ENCODE measurements at places on chromosomes 13 and 19.

- peak; percentile 33 for DNase-seq
These were observed 6.0 kb downstream of the PNMA8B start for GRCh38 chr19:46489445-46490272.

- no peak for DNase-seq
These were observed 7.3 kb upstream of the CEACAM6 start for GRCh38 chr19:41748012-41748411.

- DNase-seq, result no peak
These were observed 397.5 kb downstream of the DIAPH3 start for GRCh38 chr13:59766236-59766635.

DNA sequence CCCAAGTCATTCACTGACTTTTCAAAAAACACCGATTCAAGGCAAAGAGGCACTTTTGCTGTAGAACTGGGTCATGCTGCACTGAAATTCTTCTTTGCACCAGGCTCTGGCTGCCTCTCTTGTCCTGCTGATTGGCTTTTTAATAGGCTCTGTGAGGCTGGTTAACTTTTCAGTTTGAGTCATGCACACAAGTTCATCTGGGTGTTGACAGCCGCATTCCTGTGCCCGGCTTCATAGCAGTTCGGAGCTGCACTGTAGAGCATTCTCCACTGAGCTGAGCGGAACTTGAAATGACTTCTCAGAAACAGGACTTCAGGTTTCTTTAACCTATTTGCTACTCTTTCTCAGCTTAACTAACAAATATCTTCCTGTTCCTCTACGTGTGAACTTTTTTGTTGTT, 978.3 kb downstream of the UQCRFS1 start:
- DNase-seq, result no peak

GRCh38 chr19:13127051-13127450, 9.0 kb downstream of the NACC1 start:
- no peak for DNase-seq

GRCh38 chr13:79530270-79530669, 49.3 kb downstream of the NDFIP2 start:
- DNase-seq, result no peak

DNA sequence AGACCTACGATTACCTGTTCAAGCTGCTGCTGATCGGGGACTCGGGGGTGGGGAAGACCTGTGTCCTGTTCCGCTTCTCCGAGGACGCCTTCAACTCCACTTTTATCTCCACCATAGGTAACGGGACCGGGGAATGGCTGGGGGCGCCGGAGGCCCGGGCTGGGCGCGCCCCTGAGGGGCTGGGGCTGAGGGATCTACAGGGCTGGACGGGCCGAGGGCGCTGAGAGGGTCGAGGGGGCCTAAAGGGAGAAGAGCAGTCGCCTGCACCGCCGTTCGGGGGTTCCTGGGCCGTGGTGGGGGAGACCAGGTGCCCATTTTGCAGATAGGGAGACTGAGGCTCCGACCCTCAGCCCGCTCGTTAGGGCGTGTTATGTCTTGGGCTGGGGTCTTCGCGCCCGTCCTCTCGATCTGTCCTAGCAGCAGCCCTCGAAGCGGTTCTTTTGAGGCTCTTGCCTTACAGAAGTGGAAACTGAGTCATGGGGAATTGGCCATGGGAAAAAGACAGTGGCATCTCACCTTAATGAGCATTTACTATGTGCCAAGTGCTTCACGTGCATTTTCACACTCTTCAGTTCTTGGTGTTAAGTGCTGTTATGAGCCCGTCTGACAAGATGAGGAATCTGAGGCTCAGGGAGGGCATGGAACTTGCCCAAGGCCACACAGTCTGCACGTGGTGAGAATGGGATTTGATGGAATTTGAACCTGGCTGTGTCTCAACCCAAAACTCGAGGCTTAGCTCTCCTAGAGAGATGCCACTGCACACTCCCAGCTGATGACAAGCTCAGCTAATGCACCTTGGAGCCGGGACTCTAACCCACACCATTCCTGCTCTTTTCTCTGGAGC, 442 bp downstream of the RAB8A start:
- DNase-seq, result no peak

GRCh38 chr13:21032656-21033055, 28.7 kb downstream of the LATS2 start:
- DNase-seq, result no peak

DNA sequence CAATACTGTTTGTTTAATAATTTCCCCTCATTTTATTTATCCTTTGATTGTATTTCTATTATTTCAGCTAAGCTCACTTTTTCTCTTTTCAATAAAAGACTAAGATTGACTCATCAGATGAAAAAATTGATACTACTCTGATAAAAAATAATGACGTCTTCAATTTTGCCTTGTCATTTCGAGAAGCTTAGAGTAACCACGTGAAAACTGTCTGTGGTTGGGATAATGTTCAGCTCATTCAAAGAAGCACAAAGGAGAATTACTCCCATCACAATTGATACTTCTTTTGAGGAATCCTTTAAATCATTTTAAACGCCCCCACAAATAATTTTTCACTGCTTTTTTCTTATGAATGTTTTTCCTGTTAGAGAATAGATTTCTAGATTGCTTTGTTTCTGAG, 318.7 kb upstream of the SLITRK1 start:
- no peak for DNase-seq

DNA sequence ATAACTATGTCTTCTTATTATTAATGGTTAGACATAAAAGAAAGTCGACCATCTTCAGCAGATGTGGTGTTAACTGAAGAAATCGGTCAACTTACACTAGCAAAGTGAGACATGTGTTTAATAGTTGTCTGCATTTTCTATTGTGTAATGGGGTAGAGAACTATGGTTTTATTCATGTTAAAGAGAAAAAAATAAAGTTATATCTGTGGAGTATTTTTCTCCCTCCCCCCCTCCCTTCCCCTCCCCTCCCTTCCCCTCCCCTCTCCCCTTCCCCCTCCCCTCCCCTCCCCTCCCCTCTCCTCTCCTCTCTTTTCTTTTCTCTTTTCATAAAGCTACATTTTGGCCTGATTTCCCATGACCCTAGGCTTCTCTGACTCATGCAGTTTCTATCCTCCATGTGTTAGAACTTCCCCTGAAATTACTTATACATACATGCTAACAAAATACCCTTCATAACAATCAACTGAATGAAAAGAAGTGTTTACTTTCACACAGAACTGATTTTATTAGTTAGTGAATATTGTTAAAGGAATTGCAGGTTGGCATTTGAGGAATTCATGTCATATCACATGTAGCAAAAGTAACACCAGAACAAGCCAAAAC, 1431.0 kb upstream of the ATXN8OS start:
- DNase-seq, result no peak

DNA sequence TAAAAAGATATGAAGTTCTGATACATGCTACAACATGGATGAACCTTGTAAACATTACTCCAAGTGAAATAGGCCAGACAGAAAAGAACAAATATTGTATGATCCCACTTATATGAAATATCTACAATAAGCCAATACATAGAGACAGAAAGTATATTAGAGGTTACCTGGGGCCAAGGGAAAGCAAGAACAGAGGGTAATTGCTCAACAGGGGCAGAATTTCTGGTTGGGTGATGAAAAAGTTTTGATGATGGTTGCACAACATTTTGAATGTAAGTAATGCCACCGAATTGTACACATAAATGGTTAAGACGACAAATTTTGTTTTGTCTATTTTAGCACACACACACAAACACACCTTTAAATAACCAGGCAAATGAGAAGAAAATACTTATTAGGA, 268.4 kb downstream of the FOXO1 start:
- DNase-seq, result no peak

DNA sequence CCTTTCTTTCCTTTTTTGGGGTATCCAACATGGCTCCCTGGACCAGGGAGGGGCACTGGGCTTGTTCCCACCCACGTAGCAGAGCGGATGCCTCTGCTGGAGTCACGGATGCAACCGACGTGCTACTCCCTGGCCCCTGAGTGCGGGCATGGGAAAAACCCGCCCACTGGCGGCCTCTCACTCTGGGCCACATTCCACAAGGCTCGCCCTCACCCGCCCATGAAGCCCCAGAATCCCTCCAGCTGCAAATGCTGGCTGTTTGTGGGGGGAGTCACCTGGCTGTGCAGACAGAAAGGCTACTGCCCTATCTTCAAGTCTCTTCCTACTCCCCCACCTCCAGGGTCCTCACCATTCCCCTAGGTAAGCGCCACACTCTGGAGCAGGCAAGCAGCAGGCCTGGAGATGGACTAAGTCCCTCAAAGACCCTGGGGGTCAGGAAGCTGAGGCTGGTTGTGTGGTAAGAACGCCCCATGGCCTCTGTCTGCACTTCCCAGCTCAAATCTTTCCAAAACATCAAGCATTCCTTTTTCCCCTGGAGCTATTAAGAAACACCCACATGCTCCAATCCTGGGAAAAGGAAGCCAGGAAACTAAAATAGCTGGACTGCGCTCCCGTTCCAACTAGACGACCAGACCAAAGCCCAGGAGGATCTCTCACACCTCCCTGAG, 17.9 kb upstream of the EPHX3 start:
- no peak for DNase-seq

DNA sequence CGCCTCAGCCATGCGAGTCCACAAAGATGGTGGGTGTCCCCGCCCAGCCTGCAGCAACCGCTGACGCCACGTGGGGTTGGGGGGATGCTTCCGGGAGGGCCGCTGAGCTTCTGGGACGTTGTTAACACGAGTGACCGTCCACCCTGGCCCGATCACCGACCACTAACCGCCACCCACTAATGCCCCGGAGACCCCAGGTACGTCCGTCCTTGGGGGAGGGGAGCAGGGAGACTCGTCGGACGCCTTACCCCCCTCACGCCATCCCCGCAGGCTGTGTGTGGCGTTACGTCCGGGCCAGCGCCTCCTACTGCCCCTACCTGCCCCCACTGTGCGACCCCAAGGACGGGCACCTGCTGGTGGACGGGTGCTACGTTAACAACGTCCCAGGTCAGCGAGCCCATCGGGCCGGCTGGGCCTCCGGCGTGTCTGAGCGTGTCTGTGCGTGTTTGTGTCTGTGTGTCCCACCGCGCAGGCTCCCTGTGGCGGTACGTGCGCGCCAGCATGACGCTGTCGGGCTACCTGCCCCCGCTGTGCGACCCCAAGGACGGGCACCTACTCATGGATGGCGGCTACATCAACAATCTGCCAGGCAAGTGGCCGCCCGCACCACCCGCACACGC, 21.3 kb downstream of the PNPLA6 start:
- no peak for DNase-seq

DNA sequence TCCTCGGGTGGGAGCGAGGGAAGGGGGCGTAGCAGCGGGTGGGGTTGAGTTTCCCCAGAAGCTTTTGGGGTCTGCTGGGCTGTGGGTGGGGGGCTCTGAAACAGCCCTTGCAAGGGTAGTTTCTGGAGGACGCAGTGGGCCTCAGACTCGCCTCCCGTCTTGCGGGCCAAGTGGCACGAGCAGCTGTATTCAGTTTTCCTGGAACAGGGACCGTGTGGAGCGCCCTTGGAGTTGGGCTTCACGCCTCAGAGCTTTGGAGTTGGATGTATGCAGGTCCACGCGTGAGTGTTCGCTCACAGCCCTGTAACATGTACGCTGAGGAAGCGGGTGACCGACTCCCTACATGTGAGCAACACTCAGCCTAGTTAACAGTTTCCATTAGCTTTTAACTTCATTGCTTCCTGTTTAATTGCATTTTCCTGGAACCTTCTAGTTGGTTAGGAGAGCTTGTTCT, 603 bp downstream of the TM9SF2 start:
- DNase-seq, result no peak

GRCh38 chr19:44840811-44841210, 5.3 kb upstream of the NECTIN2 start:
- DNase-seq, result no peak
